Cerebellum (tissue), 4 donors: ENCODE measurements at places on chromosomes 16 and 17. TPM values are rescaled to one million over a fixed set of nuclear protein-coding genes. Genes with fewer than 3 reads are reported as not detected.

ZNF768 gene
- 16.7 TPM for total RNA-seq

TEKT5 gene
- total RNA-seq = not detected

TEKT1 gene
- total RNA-seq = 3.2 TPM

SLC2A4 gene
- 0.18 TPM for total RNA-seq

TBX6 gene
- total RNA-seq = 0.45 TPM

HOXB1 gene
- not detected for total RNA-seq

TAT gene
- not detected for total RNA-seq

STX1B gene
- total RNA-seq = 22.5 TPM

STAT5A gene
- 1.6 TPM for total RNA-seq

ENKD1 gene
- total RNA-seq = 10.1 TPM

ICAM2 gene
- 6.3 TPM for total RNA-seq

CTRB2 gene
- total RNA-seq = not detected

CD300E gene
- total RNA-seq = not detected

NKIRAS2 gene
- 30.5 TPM for total RNA-seq

PMFBP1 gene
- 0.82 TPM for total RNA-seq

CD300H gene
- not detected for total RNA-seq

RIPOR1 gene
- 31.1 TPM for total RNA-seq

ROGDI gene
- 37.2 TPM for total RNA-seq

GPR139 gene
- total RNA-seq = 0.91 TPM
